ENCODE measurements at places on chromosomes 2 and 18.
A peak's percentile ranks its signal among the peaks of the same experiment; 100 is the strongest.

- H3K27ac ChIP-seq, result peak overlapping the region; percentile 99
- peak; percentile 37 for DNase-seq
- H3K4me1 ChIP-seq, result peaks cover 80% of the 10 kb centered on the region
- H3K4me3 ChIP-seq, result peak overlapping the region; percentile 60
Measured at GRCh38 chr2:230664128-230664527, 48.5 kb upstream of the CAB39 start.

- no peaks in the 10 kb centered on the region for H3K36me3 ChIP-seq
- no peak for DNase-seq
- no peaks in the 10 kb centered on the region for H3K4me1 ChIP-seq
- H3K4me3 ChIP-seq, result no peak overlapping the region
Measured at GRCh38 chr2:202091476-202091875, 18.4 kb downstream of the KIAA2012 start.

GRCh38 chr2:5520463-5520972 lies 171.7 kb upstream of the SOX11 start:
- no peak overlapping the region for H3K4me3 ChIP-seq
- H3K36me3 ChIP-seq, result no peaks in the 10 kb centered on the region
- no peaks in the 10 kb centered on the region for H3K27me3 ChIP-seq

- no peak overlapping the region for H3K4me3 ChIP-seq
- H3K4me1 ChIP-seq, result no peaks in the 10 kb centered on the region
- no peak for DNase-seq
- H3K36me3 ChIP-seq, result no peaks in the 10 kb centered on the region
- no peaks in the 10 kb centered on the region for H3K27me3 ChIP-seq
Measured at GRCh38 chr2:184032983-184033382, 565.3 kb upstream of the ZNF804A start.

DNA sequence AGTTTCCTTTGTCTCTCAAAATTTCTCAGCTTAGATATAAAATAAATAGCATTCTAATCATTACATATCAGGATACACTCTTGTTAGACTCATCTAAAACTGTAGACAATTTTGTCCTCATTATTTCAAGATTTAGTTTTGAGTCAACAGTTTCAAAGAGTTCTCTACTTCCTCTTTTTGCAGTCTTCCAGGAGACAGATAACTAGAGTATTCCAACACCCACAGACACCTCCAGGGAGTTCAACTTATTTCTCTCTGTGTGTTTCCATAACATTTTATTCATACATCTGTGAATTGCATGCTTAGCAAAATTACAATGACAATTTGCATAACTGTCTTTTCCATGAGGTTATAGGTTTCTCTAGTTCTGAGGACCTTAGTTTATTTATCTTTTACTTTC lies 166.6 kb upstream of the HNMT start:
- no peak overlapping the region for H3K27ac ChIP-seq
- no peaks in the 10 kb centered on the region for H3K27me3 ChIP-seq
- H3K4me1 ChIP-seq, result no peaks in the 10 kb centered on the region
- H3K36me3 ChIP-seq, result no peaks in the 10 kb centered on the region

GRCh38 chr2:235232449-235233433 lies 261.1 kb upstream of the AGAP1 start:
- no peaks in the 10 kb centered on the region for H3K36me3 ChIP-seq
- peaks cover 3% of the 10 kb centered on the region for H3K27me3 ChIP-seq
- no peak for DNase-seq
- H3K4me1 ChIP-seq, result peaks cover 3% of the 10 kb centered on the region

- H3K4me1 ChIP-seq, result peaks cover 3% of the 10 kb centered on the region
- no peak for DNase-seq
- peaks cover 15% of the 10 kb centered on the region for H3K27me3 ChIP-seq
- H3K36me3 ChIP-seq, result no peaks in the 10 kb centered on the region
Measured at GRCh38 chr2:102512161-102512560, 39.1 kb downstream of the SLC9A4 start.

DNA sequence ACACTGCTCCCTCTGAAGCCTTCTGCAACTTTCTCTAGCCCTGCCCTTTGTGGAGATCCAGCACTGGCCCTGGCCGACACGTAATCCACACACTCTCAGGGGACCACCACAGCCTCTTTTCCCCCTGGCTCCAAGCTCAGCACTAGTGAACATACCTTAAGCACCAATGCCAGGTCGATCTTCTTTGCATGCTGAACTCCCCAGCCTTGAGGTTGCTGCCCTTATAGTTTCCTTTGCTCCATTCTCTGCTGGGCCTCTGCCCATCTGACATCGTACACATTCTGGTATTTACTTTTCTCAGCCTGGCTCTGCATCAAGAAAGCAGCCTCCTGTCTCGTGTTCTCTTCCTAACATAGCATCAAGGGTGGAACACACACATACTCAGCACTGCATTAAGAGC lies 361.5 kb downstream of the LPIN1 start:
- no peak for DNase-seq
- no peaks in the 10 kb centered on the region for H3K36me3 ChIP-seq
- no peak overlapping the region for H3K27ac ChIP-seq
- H3K4me1 ChIP-seq, result peaks cover 8% of the 10 kb centered on the region

GRCh38 chr2:172615727-172616261 lies 59.9 kb downstream of the PDK1 start:
- H3K36me3 ChIP-seq, result peaks cover 13% of the 10 kb centered on the region
- no peaks in the 10 kb centered on the region for H3K27me3 ChIP-seq
- H3K4me3 ChIP-seq, result no peak overlapping the region
- no peaks in the 10 kb centered on the region for H3K4me1 ChIP-seq
- DNase-seq, result no peak

DNA sequence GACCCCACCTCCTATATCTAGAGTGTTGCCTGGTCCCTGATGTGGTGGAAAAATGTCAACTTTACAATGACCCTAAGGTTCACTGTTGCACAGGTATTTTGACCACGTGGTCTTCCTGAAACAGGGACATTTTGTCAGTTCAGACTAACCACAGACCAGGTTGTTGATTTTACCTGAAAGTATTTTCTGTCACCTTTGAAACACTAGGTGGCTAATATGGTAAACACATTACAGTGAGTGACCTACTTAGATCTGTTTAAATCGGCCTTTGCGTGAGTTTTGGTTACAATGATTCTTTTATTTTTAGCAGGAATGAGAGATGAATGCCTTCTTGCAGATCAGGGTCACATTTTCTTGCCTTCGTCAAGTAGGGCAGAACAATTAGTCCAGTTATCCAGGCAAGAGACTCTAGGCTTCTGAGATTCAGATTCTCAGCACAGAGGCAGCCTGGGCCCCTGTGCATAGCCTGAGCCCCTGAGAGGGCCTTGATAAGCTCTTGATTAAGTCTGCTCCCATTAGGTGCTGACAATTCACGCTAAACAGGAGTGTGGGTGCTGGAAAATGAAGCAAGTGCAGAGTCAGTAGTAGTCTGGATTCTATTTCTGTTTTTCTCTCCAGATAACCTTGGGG lies 226.2 kb downstream of the KCNS3 start:
- H3K36me3 ChIP-seq, result no peaks in the 10 kb centered on the region
- no peak overlapping the region for H3K4me3 ChIP-seq
- DNase-seq, result no peak
- no peaks in the 10 kb centered on the region for H3K27me3 ChIP-seq

GRCh38 chr2:40038646-40039045 lies 259.6 kb upstream of the THUMPD2 start:
- H3K4me1 ChIP-seq, result peaks cover 24% of the 10 kb centered on the region
- H3K4me3 ChIP-seq, result no peak overlapping the region
- no peak for DNase-seq
- no peak overlapping the region for H3K27ac ChIP-seq

DNA sequence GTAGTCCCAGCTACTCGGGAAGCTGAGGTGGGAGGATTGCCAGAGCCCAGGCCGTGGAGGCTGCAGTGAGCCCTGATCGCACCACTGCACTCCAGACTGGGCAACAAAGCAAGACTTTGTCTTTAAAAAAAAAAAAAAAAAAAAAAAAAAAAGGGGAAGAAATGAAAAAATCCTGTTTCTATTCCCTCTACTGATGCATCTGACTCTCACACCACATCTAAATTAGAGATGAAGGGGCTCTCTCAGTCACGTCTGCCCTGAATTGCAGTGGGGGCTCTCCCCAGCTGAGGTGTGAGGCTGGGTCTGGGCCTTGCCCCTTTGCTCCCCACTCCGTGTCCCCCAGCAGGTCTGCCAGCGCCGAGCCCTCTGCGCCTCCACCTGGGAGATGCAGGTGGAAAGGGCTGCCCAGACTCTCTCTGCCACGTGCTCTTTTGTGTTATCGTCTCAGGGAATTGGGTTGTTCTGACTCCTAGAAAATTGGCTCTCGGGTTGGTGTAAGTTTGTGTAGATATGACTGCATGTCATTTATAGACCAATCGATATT lies 30.2 kb downstream of the TRAPPC12 start:
- DNase-seq, result no peak
- peaks cover 21% of the 10 kb centered on the region for H3K36me3 ChIP-seq
- no peak overlapping the region for H3K27ac ChIP-seq
- H3K4me3 ChIP-seq, result no peak overlapping the region
- H3K4me1 ChIP-seq, result no peaks in the 10 kb centered on the region

DNA sequence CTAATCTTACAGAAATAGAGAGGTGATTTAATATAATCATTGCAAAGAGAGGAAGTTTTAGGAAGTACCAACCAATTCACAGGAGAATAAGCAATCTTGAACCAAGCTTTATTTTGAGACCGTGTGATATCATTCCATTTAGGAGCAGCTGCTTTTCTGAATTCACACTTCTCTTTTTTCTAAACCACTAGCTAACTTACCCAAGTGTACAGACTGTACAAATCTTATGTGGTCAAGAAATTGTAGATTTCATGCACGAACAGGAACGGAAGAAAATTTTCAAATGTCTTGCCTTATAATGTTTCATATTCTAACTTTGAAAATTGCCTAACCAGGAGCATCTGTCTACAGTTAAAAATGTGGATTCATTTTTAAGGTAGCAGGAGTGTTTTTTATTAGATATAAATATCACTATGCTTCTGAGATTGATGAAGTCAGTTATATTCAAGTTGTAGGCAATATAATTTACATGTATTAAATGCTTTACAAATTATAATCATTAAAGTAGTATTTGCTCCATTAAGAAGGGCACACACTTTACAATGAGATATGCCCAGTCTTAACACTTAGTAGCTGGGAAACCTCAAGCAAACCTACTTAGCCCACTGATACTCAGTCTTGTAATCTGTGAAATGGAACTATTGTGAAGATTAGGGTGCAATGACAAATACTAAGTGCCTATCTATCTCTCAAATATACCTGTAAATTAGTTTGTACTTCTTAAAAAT lies 302.2 kb upstream of the STON1 start:
- no peaks in the 10 kb centered on the region for H3K4me1 ChIP-seq
- no peaks in the 10 kb centered on the region for H3K36me3 ChIP-seq
- no peak overlapping the region for H3K27ac ChIP-seq
- no peak for DNase-seq
- peaks cover 11% of the 10 kb centered on the region for H3K27me3 ChIP-seq

GRCh38 chr2:12032398-12032797 lies 286.0 kb downstream of the LPIN1 start:
- H3K27ac ChIP-seq, result no peak overlapping the region
- peaks cover 8% of the 10 kb centered on the region for H3K27me3 ChIP-seq
- no peaks in the 10 kb centered on the region for H3K36me3 ChIP-seq
- no peak for DNase-seq
- H3K4me3 ChIP-seq, result no peak overlapping the region
- no peaks in the 10 kb centered on the region for H3K4me1 ChIP-seq

DNA sequence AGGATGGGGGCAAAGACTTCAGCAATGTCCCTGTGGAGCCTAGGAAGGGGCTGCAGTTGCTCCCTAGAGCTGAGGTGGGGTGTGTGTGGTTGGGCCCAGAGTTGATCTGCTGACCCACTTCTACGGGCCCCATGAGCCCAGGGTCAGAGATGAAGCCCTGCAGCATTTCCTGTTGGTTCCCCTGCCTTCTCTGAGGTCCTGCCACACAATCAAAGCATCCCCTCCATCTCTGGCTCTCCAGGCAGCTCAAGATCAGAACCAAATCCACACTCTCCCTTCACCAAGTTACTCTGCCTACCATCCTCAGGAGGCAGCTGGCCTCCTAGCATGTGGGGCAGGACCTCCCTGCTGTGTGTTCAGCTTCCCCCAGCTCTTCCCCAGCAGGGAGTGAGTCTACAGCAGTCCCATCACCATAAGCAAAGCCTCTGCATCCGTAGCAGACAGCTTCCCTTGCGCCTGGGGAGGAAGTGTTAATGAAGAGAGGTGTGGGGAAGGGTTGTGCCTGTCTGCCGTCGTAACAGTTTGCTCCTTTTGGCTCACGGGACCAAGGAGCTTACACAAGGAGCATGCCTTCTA lies 26.9 kb downstream of the TMEM247 start:
- no peaks in the 10 kb centered on the region for H3K4me1 ChIP-seq
- no peak overlapping the region for H3K4me3 ChIP-seq
- DNase-seq, result no peak

DNA sequence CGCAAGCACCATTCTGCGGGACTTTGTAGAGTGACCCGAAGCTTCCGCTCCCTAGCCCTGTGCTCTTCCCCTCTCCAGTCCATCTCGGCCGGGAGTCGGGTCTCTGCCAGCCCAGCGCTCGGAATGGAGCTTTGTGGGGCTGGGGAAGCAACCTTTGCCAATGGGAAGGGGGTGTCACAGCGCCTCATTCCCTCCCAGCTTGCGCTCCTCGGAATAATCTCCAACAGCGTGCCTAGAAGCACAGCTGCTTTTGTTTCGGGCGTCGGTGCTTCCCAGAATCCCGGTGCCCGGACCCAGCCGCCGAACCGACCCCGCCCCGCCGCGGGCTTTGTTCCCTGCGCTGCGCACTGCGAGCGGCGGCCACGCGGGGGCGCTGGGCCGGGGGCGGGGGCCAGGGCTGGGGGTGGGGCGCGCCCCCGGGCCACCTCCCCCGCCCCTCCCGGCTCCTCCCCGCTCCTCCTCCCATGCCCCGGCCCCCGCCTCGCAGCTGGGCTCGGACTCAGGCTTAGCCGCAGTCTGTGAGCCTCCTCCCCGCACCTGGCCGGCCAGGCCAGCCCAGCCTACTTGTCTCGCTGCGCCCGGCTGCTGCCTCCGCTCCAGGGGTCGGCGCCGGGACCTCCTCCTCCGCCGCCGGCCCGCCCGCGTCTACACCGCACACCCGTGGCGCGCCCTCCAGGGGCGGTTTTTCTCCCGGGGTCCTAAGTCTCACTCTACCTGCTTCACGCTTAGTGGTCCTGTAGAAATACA lies 77.7 kb upstream of the SMAD2 start:
- DNase-seq, result peak; percentile 32
- no peaks in the 10 kb centered on the region for H3K36me3 ChIP-seq
- peaks cover 40% of the 10 kb centered on the region for H3K27me3 ChIP-seq
- H3K4me3 ChIP-seq, result peak overlapping the region; percentile 74

GRCh38 chr18:50111398-50111797 lies 83.5 kb downstream of the MYO5B start:
- no peak overlapping the region for H3K4me3 ChIP-seq
- no peak overlapping the region for H3K27ac ChIP-seq
- no peak for DNase-seq

GRCh38 chr18:45526114-45526841 lies 89.0 kb upstream of the SLC14A2 start:
- no peaks in the 10 kb centered on the region for H3K27me3 ChIP-seq
- no peak overlapping the region for H3K4me3 ChIP-seq
- no peaks in the 10 kb centered on the region for H3K4me1 ChIP-seq
- no peaks in the 10 kb centered on the region for H3K36me3 ChIP-seq
- H3K27ac ChIP-seq, result no peak overlapping the region
- no peak for DNase-seq

- H3K27me3 ChIP-seq, result no peaks in the 10 kb centered on the region
- H3K4me3 ChIP-seq, result no peak overlapping the region
- no peak overlapping the region for H3K27ac ChIP-seq
- H3K4me1 ChIP-seq, result no peaks in the 10 kb centered on the region
Measured at GRCh38 chr18:6744816-6745455, 15.4 kb downstream of the ARHGAP28 start.

GRCh38 chr2:38522754-38523349 lies 79.9 kb downstream of the HNRNPLL start:
- no peak for DNase-seq
- no peaks in the 10 kb centered on the region for H3K4me1 ChIP-seq
- no peaks in the 10 kb centered on the region for H3K36me3 ChIP-seq
- H3K4me3 ChIP-seq, result no peak overlapping the region
- peaks cover 30% of the 10 kb centered on the region for H3K27me3 ChIP-seq
